ENCODE measurements at places on chromosomes 2 and 18. TPM values are rescaled to one million over a fixed set of nuclear protein-coding genes. Genes with fewer than 3 reads are reported as not detected.

GRCh38 chr18:25349131-25349925, 2.6 kb downstream of the ZNF521 start:
- no peak for DNase-seq
- peaks cover 10% of the 10 kb centered on the region for H3K4me1 ChIP-seq
- no peak overlapping the region for H3K4me3 ChIP-seq

DNA sequence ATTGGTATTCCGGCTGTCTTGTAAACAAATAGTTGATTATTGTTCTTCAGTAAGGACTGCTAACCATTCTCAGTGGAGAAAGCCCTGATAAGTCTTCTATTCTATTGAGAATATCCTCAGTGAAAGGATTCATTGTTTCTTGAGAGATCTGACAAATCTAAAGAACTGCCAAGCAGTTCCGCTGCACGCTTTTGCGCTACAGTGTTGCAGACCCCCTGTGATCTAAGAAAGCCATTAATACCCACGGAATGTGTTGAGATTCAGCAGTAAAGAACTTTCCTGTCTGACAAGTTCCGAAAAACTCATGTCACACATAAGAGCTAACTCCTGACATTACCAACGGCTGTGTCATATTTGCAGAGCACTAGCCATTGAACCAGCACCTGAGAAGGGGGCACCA, 63.8 kb downstream of the ZNF236 start:
- H3K27ac ChIP-seq, result no peak overlapping the region
- H3K4me3 ChIP-seq, result no peak overlapping the region
- no peak for DNase-seq
- peaks cover 25% of the 10 kb centered on the region for H3K36me3 ChIP-seq

- H3K27ac ChIP-seq, result no peak overlapping the region
- no peaks in the 10 kb centered on the region for H3K27me3 ChIP-seq
- DNase-seq, result no peak
- H3K4me1 ChIP-seq, result no peaks in the 10 kb centered on the region
- H3K36me3 ChIP-seq, result no peaks in the 10 kb centered on the region
Observed at GRCh38 chr2:6079405-6079804, 387.2 kb downstream of the SOX11 start.

- no peak overlapping the region for H3K4me3 ChIP-seq
- no peaks in the 10 kb centered on the region for H3K36me3 ChIP-seq
- H3K27ac ChIP-seq, result no peak overlapping the region
- no peaks in the 10 kb centered on the region for H3K27me3 ChIP-seq
Observed at GRCh38 chr2:239896075-239896474, 129.1 kb downstream of the NDUFA10 start.

The NT5DC4 gene
- not detected for total RNA-seq

The PNPT1 gene
- 74.9 TPM for total RNA-seq
